Right hindlimb (tissue), 1 donor: ENCODE measurements at places on chromosomes 5 and 9.

GRCh38 chr5:78806544-78806943 is 158.0 kb upstream of the LHFPL2 start:
- no peak for DNase-seq

DNA sequence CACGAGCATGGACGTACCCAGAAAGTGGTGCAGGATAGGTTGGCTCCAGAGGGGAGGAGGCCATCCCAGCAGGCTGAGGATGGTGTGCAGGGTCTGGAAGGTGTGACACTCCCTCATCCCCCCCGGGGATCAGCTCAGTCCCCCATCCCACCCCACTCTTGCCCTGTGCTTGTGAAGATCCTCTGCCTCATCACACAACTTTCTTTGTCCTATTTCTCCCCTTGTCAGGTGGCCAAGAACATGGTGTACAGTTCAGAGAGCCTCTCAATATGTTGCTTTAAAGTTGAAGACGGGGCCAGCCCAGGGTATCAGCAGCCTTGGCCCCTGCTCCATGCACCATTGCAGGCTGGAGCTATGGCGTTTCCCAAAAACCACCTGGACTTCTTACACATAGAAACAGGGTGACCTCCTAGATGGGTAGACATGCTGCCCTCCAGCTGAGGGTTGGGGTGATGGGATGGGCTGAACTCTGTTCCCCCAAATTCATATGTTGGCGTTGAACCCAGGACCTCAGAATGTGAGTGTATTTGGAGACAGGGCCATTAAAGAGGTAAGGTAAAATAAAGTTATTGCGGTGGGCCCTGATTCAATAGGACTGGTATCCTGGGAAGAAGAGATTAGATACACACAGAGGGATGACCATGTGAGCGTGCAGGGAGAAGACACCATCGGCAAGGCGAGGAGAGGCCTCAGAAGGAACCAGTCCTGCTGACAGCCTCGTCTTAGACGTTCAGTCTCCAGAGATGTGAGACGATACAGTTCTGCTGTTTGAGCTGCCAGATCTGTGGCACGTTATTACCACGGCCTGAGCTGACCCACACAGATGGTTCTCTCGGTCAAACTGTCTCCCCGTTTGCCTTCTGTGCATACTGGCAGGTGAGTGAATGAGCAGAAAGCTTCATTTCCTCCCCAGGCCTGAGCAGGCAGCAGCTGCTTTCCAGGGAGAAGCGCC is 272.5 kb downstream of the GADD45G start:
- no peak for DNase-seq

- no peak for DNase-seq
These were observed 151.7 kb upstream of the ZNF366 start for GRCh38 chr5:72658761-72659540.

- no peak for DNase-seq
These were observed 44.7 kb upstream of the HTR4 start for GRCh38 chr5:148699028-148699427.

GRCh38 chr9:88076286-88077070 is 61.8 kb downstream of the SPATA31C2 start:
- peak; percentile 93 for DNase-seq

DNA sequence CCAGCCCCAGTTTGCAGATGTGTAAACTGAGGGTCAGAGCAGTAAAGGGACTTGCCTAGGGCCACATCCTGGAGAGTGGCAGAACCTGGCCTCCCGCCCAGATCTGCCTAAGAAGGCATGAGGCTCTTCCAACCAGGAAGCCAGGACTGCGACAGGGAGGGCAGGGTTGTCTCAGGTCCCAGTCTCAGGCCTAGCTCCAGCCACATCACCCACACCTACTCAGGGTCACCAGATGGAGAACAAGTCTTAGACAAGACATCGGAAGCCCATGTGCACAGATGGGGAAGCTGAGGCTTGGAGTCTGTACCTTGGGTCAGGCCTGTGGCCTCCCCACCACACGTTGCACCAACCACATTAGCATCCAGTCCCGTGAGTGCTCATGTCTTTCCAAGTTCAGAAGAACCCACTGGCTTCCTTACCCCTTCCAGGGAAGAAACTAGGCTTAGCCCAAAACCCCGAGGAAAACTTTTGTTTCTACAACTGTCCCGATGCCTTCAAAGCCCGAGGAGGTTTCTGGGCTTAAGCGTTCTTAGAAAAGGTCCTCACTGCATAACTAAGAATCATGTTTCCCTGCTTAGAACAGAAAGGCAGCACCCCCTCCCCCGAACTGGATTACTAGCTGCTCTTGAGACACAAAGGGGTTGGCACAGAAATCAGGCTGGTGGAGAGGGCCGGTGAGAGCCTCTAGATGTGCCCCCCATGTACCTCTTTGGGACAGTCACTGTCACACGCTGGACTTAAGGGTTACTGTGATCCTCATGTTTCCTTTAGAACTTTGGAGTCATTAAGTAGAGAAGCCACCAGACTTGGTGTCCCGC is 2.2 kb downstream of the FAM78A start:
- DNase-seq = peak; percentile 16

GRCh38 chr5:16589658-16590057 is 27.1 kb downstream of the RETREG1 start:
- no peak for DNase-seq

- DNase-seq = no peak
These were observed 50.0 kb upstream of the ICE1 start for GRCh38 chr5:5372511-5372910.

DNA sequence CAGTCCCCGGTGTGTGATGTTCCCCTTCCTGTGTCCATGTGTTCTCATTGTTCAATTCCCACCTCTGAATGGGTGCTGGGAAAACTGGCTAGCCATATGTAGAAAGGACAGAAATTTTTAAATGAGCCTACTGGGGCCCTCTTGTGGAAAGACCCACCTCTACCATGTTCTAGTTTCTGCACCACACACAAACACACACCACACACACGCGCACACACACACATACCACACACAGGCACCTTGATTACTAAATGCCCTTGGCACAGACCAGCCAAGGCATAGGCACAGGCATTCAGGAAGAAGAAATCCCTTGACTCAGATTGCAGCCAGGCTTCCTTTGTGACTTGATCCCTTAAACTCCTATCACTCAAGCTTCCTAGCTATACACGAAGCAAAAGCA is 60.5 kb downstream of the SIL1 start:
- no peak for DNase-seq

DNA sequence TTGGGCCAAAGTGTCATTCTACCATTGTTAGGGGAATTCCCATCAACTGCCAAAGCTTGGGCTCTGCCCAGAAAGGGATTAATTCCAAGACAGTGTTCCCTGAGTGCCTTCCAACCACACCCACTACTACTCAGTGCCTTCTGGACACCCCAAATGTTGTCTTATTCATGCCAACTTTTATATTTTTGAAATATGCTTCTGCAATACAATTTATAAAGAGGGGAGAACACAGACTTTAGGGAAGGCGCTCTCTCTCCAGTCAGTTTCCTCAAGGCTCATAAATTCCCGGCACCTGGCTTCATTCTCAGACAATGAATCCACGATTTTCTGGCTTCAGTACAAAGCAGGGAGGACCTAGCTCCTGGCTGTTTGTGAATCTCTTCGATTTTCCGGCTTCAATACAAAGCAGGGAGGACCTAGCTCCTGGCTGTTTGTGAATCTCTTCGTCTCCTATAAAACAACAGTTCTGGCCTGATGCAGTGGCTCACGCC is 120.1 kb upstream of the MYO10 start:
- DNase-seq = peak; percentile 44

- DNase-seq = no peak
These were observed 658 bp downstream of the PCDHGC4 start for GRCh38 chr5:141485321-141486055.

DNA sequence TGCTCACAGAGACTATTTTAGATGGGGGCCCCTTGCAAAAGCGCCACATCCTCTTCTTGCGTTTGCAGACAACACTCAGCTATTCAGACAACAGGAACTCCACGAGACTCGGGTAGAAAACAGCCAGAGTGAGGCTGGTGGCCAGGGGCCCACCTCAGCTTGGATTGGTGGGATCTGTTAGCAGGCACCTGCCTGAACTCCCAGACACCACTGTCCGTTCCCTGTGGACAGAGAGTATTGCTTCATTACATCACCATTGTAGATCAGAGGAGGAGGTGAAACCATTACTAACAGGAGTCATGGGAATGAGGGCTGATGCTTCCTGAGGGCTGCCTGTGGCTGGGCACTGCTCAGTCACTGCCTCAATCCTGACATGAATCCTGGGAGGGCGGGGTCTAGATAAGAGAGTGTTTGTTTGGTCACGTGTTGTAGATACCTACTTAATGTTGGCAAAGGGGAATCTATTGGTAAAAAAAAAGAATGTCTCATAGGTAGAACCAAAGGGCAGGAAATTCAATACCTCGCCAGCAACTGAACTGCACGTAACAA is 4.4 kb upstream of the RAPGEF1 start:
- DNase-seq = no peak

- peak; percentile 75 for DNase-seq
These were observed 46.2 kb upstream of the DENND4C start for GRCh38 chr9:19184144-19184917.

- DNase-seq = no peak
These were observed 1.7 kb upstream of the GNG10 start for GRCh38 chr9:111659691-111660090.

DNA sequence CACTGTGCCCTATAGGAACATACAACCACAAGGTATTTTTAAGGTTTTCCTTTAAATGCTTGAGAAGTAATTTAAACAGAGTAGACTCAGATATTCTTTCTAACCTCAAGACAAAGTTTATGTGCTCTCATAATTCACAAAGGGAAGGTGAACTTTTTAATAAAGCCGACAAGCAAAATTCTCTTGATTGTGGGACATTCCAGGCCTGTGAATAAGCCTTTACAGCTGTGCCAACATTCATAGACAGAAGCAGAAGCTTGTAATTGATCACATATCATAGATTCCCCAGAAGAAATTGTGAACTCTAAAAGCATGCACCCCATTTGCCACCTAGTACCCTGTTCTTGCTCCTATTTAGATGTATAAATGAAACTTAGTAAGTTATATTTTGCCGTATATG is 1107.8 kb upstream of the SEMA6A start:
- DNase-seq = no peak

- no peak for DNase-seq
These were observed 224.6 kb downstream of the PLK2 start for GRCh38 chr5:58235299-58235698.

- DNase-seq = no peak
These were observed 297.0 kb upstream of the CLINT1 start for GRCh38 chr5:158155811-158156505.

- no peak for DNase-seq
These were observed 2.9 kb upstream of the MACIR start for GRCh38 chr5:103255691-103256090.

DNA sequence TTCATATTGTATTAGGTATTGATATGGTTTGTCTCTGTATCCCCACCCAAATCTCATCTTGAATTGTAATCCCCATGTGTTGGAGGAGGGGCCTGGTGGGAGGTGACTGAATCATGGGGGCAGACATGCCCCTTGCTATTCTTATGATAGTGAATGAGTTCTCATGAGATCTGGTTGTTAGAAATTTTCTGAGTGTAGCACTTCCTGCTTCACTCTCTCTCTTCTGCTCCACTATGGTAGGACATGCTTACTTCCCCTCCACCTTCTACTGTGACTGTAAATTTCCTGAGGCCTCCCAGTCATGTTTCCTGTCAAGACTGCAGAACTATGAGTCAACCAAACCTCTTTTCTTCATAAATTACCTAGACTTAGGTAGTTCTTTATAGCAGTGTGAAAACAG is 187.4 kb upstream of the SLC24A2 start:
- no peak for DNase-seq

DNA sequence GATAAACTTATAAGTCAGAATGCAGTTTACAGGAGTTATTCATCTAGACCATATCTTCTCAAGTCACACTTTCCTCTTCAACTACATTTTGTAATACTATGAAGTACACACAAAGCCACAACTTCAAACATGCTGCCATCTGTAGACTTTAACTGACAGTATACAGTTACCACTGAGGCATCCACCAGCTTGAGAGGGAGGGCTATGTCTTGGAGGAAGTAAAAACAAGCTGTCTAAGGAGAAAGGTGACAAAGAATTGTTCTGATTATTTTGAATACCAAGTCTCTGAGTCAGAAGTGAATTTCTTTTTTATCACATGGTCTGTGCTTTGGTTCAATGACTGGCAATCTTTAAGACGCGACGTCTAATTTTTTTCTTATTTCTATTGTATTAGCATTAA is 97.6 kb upstream of the CDH10 start:
- no peak for DNase-seq

GRCh38 chr5:120012431-120012830 is 383.1 kb downstream of the FAM170A start:
- DNase-seq = no peak

- DNase-seq = no peak
These were observed 22.0 kb downstream of the EXOC3 start for GRCh38 chr5:464843-465590.

- DNase-seq = peak; percentile 84
These were observed 84.0 kb downstream of the HSD17B3 start for GRCh38 chr9:96217754-96218693.

DNA sequence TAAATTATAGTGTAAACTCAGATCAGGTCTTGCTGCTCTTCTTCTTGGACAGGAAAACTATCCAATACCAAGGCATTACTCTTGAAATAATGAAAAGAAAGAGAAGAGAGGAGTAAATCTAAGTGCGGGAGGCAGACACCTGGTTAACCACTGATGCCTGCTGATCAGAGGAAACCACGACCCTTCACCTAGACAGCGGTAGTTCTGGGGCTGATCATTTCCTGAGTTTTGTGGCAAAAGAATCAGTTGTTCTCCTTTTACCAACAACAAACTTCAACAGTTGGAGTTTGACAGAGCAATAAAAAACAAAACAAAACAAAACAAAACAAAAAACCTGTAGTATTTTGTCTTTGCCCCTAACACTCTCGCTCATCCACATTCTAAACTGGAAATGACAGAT is 3.0 kb downstream of the RLN1 start:
- DNase-seq = no peak

- no peak for DNase-seq
These were observed 296.7 kb downstream of the CSNK1G3 start for GRCh38 chr5:123808461-123809380.

- no peak for DNase-seq
These were observed 84.4 kb upstream of the ITGA1 start for GRCh38 chr5:52703321-52703720.

DNA sequence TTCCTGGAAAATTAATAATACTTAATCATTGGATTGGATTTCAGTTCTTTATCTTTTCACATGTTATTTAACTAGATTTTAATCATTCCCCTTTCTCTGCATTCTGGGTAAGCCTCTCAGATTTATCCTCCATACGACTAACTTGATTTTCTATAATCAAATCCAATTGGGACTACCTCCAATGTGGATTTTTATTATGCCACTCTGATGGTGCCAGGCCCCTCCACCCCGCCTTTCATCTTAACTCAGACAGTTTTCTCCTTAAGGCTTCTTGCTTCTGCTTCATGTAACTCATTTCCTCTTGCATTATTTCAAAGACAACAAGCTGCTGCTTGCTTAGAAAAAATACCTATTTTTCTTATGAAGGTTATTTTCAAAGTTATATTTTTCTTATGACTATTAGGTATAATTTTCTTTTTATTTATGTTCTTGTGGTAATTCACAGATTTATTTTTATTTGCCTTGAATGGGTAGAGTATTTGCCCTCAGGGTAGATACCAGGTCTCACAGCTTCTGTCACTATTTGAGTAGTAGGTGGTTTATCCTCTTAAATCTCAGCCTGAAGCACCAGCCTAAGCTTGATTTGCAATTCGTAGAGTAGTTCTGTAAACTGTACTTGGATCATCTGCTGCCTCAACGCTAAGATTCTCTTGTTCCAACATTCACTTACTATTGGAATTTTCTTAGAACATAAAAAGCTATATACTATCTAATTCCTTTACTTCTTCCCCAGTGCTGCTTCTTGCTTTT is 659.0 kb upstream of the ARRDC3 start:
- DNase-seq = no peak
